NCI-H1417 (cell line): ENCODE measurements at places on chromosomes 6 and 20.

- DNase-seq, result no peak
Observed at GRCh38 chr20:41623625-41624375, 5.6 kb upstream of the CHD6 start.

DNA sequence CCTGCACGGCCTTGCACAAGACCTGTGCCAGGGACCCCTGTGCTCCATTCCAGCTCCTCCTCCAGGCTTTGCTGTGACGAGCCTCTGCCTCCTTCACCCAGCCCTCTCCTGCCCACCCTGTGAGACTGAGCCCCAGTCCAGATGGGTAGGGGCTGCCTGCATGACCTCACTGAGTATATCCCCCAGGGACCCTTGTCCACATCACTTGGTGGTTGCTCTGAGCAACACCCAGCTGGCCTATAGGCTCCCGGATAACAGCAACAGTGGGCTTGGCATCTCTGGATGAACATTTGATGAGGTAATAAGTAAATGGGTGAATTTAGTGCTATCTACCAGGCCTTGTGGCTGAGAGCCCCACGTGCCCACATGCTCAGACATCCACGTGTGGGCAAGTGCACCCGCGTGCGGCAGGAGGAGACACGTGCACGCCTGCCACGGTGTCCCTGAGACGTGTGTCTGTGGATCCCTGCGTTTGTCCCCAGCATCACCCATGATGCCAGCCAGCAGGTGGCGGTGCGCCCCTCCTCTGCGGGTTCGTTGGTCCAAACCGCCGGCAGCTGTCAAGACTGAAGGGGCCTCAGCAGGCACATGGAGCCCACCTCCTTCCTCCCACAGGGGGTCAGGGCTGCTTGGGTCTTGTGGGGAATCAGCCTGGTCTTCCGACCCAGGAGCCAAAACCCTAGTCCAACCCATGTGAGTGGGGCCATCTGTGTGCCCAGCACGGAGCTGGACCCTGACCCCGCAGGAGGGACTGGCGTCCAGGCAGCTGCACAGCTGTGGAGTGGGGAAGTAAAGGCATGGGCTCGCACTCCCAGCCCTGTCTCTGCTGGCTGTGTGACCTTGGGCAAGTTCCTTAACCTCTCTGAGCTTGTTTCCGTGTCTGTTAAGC, 45.9 kb downstream of the FGD2 start:
- DNase-seq, result peak; percentile 80

- DNase-seq, result no peak
Observed at GRCh38 chr6:41965429-41966213, 24.0 kb upstream of the CCND3 start.

- DNase-seq, result no peak
Observed at GRCh38 chr6:44435500-44435899, 48.0 kb downstream of the CDC5L start.

DNA sequence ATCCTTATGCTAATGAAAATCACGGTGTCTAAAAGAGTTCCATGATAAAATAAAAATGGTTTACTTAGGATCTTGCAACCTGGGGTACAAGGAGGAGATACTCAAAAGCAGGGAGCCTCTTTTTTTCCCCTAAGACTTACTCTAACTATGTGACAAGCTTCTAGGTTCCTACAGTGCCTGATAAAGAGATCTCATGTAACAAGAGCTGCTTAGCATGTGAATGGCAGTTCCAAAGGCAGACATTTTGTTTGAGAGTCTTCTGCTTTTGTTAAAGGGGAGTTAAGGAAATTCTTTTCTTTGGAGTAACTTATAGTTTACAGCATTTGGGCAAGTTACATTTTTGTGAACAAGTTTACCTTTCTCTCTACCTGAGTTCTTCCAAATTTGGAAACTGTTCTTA, 945.8 kb upstream of the ADGRB3 start:
- DNase-seq, result no peak

- DNase-seq, result no peak
Observed at GRCh38 chr6:110777636-110778035, 37.6 kb downstream of the CDK19 start.

- peak; percentile 74 for DNase-seq
Observed at GRCh38 chr20:19735446-19735845, 22.6 kb upstream of the RIN2 start.

DNA sequence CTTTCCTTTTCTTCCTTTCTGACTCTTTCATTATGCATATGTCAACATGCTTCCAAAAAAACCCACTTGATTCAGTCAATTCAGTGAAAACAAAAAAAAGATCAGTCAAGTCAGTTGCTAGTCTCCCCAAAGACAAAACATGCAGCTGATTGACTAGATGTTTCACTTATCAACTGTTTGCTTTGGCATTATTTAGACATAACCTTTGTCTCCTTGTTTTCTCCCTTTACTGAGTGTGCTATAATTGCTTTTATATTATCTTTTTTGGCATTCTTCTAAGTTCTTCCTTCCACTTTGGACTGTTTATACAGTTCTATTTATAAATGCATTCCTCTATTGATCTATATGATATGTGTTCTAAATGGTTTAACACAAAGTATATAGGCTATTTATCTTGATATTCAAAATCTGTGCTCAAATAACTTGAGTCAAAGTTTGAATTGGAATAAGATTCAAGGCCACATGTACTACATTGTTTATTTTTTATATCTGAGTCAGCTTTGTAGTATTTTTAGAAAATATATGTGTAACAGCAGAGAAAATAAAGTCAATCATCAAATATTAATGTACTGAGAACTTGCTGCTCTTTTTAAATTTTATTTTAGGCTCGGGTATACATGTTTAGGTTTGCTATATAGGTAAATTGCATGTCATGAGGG, 260.5 kb downstream of the CENPW start:
- DNase-seq, result no peak

GRCh38 chr20:44010162-44010704, 95.6 kb downstream of the TOX2 start:
- DNase-seq, result peak; percentile 87

- no peak for DNase-seq
Observed at GRCh38 chr6:16659466-16660156, 101.6 kb downstream of the ATXN1 start.

DNA sequence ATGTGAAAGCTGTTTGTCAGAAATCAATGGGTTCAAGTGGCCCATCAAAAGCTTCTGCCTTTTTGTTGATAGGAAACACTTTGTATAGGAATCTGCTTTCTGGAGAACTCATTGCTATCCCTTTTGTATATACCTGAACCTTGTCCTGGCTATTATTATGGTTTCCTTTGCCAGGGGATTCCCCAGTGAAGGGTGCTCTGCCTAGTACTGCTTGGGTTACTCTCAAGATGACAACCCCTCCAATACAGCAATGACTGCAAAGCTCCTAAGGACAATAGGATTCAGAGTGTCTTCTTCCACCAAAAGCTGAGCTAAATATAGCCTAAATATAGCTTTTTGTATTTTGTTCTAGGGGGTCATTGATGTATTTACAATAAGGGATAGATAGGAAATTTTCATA, 54.0 kb upstream of the PTPRK start:
- no peak for DNase-seq

GRCh38 chr6:160990847-160991405, 643 bp upstream of the MAP3K4 start:
- DNase-seq, result no peak

- no peak for DNase-seq
Observed at GRCh38 chr6:149936743-149937142, 5.1 kb upstream of the ULBP2 start.

- no peak for DNase-seq
Observed at GRCh38 chr6:121344539-121344938, 10.3 kb upstream of the TBC1D32 start.

DNA sequence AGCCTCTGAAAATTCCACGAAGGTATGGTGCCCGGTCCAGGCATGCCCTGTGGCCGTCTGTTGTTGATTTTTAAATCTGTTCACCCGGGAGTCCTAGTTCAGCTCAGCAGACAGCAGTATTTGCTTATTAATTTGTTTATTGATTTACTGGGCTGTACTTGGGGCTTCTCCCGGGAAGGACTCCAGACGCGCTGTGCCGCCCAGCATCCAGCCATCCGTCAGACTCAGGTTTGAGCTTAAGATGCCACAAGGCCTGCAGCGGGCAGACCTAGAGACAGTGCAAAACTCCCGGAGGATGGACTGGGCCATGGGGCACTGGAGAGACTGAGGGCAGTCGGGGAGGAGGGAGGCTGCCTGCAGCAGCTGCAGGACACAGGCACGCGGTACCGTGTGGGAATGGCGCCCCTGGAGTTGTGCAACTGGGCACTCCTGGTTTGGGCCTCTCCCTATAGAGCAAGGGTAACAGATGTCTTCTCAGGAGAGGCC, 17.3 kb upstream of the CCDC167 start:
- DNase-seq, result no peak

- DNase-seq, result no peak
Observed at GRCh38 chr20:54209216-54209813, 1.4 kb downstream of the PFDN4 start.

- DNase-seq, result no peak
Observed at GRCh38 chr6:89208551-89208950, 8.6 kb downstream of the GABRR1 start.

DNA sequence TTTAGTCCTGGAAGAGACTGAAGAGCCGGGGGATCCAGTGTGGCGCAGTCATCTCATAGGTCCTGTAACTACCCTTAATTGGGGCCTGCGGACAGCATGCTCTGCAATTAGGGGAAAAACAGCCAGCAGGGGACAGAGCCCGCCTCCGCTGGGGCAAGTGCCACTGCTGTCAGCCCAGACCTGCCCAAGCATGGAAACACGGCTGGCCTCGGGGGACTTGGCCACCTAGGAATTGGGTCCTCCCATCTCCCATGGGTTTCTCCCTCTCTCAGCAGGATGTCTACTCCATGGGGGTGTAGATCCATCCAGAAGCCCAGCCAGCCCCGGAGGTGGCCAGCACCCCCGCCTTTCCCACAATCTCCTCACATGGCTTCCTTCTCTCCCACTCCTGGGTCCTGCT, 3.6 kb downstream of the GHRH start:
- peak; percentile 86 for DNase-seq

- DNase-seq, result no peak
Observed at GRCh38 chr6:36912586-36912985, 26.8 kb downstream of the C6orf89 start.

DNA sequence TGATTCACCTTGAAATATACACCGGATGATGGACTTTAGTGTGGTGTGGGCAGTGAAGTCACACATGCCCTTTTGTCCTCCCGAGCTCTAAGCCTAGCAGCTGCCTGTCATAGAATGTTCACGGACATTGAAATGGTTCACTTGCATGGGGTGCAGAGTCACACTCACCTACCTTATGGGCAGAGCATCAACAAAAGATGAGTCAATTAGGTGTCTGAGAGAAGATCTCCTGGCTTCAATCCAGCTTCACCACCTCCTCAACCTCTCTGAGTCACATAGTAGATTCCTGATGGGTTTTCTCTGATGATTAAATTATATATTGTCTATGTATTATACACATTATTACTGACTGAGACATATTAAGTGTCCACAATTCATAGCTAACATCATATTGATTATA, 48.1 kb upstream of the HLA-E start:
- DNase-seq, result no peak

GRCh38 chr6:137006056-137006455, 38.7 kb downstream of the IL20RA start:
- DNase-seq, result no peak

DNA sequence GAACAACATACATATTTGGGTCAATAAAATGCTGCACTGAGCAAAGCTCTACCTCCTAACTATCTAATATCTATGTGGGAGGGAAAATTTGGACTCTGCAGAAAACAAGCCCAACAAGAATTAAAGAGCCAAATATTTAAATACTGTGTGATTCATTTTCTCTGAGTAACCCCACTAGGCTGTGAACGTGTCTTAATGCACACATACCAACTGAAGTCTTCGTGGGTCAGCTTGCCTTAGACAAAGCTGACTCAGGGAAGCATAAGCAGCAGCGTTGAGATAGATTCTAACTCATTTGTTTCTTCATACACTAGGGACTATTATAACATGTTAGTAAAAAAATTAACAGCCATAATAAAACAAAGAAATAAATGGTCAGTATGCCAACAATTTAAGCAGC, 114.3 kb downstream of the GJA1 start:
- DNase-seq, result no peak

DNA sequence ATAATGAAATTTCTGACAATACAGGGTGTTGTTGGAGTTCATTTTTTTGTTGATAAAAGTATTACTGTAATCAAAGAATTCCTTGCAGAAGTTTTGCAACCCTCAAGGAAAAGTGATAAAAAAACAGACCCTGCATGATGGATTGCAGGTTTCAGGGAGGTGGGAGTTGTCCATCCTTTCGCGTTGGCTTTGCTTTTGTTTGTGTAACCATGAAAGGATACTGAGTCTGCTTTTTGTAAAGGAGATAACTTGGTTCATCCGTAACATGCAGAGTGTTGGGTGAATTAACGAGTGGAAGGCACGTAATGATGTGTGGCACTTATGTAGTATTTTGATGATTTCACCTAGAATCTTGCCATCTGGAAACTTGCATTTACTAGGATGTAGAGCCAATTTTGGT, 23.6 kb downstream of the FOXO3 start:
- no peak for DNase-seq

DNA sequence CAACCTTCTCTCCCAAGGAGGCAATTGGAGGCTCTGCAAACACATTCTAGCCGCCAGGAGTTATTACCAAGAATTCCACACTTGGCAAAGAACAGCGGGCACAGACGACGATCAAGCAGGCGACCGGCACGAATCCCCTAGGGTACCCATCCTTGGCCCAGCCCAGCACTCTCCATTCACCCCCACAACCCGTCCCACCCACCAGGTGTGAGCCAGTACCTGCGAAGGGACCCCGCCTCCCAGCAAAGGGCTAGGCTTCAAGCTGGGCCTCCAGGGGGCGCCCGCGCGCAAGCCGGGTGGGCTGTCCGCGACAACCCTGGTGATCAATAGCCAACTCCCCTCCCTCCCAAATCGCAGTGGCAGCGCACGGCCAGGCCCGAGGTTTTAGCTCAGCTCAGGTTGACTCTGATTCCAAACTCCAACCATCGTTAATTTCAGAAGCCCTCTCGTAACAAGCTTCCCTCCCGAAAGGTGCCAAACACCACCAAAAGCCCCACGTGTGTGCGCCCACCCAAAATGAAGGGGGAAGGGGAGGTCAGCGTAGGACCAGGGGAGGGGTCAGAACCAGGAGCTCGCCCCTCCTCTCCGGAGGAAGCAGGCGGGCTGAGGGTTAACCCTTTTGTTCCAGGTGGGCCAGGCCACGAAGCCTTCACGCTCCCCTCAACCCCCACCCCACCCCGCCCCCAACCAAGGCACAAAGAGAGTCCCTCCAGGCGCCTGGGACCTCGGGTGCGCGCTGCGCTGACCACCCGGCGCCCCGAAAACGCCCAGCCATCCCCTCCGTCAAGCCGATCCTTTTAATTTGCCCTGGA, 2.1 kb downstream of the SALL4 start:
- DNase-seq, result peak; percentile 80

DNA sequence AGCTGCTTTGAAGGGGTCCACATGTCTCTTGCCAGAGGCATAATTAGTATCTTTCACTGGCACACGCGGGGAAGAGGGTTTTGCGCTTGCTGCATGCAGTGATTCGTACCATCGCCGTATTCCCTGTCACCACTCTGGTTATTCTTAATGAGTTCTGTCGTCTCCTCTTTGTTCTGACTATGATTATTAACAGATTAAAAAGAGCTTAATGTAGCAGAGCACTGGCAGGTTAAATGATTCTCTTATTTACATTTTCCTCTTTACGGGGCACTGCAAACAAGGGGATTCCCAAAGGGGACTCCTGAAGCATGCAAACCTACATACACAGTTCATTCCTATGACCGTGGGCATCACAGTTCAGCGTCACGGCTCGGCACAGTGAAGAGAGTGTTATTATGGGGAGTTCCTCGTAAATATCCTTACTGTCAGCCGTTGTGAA, 204.8 kb downstream of the DTNBP1 start:
- peak; percentile 8 for DNase-seq
